ENCODE measurements at places on chromosomes 7 and 10.

- no peak for DNase-seq
Measured at GRCh38 chr10:55867848-55868247, 493.2 kb downstream of the ZWINT start.

GRCh38 chr10:130459011-130459410 lies 322.8 kb downstream of the GLRX3 start:
- DNase-seq, result no peak

DNA sequence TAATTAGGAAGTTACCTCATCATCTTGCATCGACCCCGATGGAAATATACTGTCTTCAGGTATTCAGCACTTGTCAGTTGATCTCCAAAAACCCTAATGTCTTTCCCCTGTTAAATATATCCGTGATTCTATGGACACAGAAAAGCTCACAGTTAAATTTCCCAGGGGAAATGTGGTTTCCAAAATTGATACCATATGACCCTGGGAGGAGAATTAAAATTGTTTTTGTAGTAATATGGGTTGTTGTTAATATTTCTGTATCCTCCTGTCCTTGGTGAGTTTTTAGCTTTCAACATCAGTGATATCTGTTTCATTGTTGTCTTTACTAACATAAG lies 132.1 kb downstream of the CELF2 start:
- no peak for DNase-seq

DNA sequence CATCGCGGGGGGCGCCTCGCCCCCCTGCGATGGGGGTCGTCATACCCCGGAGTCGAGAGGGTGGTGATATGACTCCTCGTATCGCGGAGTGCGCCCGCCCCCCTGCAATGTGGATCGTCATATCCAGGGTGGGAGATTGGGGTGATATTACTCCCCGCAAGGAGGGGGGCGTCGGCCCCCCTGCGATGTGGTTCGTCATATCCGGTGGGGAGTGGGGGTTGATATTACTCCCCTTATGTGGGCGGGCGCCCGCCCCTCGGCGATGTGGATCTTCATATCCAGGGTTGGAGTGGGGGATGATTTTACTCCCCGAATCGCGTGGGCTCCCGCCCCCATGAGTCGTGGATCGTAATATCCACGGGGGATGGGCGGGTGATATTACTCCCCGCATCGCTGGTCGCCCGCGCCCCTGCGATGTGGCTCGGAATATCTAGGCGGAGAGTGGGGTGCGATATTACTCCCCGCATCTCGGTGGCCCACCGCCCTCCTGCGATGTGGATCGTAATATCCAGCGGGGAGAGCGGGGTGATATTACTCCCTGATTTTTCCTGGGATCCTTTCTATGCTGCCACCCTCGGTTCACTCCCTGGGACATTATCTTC lies 36.9 kb downstream of the MEIG1 start:
- DNase-seq, result no peak

DNA sequence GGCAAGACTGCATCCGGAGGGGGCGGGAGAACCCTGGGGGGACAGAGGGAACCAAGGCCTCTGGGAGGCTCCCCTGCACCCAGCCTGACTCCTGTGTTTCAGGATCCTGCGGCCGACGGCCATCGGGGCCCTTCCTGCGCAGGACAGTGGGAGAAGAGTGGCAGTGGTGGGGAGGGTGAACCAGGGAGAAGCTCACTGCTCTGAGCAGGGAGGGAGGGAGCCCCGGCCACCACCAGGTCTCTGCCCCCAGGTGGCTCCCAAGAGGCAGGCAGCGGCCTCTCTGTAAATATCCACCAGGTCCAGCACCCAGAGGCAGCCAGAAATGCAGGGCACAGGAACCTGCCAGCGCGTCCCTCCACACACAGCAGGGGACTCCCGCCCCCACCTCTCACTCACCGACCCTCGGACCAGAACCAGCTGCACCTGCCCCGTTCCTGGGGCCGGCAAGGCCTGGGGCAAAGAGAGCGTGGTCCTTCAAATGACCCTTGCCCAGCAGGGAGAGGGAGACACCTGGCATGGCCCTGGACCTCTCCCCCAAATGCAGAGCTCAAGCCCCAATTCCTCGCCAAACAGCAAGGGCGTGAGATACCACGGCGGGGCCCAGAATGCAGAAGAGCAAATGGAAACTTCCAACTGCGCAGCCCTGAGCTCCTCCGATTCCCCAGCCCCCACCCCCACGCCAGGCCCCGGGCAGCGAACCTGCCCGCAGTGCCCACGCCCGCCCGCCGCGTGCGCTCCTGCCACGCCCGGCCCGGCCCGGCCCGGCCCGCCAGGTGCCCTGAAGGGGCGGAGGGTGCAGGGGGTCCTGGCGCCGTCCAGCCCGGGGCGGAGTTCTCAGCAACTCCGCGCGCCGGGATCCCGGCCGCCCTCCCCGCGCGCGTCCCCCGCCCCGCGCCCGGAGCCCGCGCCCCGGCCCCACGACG lies 805 bp downstream of the RASGEF1A start:
- DNase-seq, result no peak

DNA sequence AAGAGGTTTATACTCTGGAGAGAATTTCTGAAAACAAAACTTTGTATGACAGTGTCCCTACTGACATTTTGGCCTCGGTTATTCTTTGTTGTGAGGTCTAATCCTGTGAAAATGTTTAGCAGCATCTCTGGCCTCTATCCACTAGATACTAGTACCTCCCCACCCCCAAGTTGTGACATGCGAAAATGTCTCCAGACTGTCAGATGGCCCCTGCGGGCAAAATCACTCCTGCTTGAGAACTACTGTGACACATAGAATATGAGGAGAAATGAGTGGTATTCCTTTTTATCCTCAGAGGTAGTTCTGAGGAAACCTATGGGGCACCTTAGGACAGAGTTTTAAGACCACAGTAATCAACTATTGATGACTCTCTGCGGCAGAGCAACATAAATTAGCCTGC lies 315.3 kb upstream of the HGF start:
- DNase-seq, result no peak

DNA sequence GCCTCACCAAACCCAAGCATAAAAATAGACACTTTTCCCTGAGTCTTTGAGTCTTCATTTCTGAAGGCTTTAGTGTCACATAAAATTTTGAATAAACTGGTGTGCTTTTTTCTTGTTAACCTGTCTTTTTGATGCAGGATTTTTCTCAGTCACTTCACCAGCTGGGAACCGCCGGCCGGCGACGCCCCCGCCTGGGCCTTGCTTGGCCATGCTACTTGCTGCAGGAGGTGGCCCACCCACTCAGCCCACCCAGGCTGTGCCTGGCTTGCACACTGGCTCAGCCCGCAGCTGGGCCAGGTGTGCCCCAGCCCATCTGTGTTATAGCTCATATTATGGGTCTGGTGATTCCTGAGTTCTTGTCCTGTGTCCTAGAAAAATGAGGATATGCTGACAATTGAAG lies 247.4 kb upstream of the CACNA2D1 start:
- DNase-seq, result no peak

- DNase-seq, result no peak
Measured at GRCh38 chr10:116593139-116593740, 2.5 kb downstream of the PNLIPRP1 start.

- DNase-seq, result no peak
Measured at GRCh38 chr7:138000081-138000701, 1.7 kb downstream of the CREB3L2 start.

GRCh38 chr10:129689671-129690071 lies 222.6 kb downstream of the MGMT start:
- DNase-seq, result no peak

DNA sequence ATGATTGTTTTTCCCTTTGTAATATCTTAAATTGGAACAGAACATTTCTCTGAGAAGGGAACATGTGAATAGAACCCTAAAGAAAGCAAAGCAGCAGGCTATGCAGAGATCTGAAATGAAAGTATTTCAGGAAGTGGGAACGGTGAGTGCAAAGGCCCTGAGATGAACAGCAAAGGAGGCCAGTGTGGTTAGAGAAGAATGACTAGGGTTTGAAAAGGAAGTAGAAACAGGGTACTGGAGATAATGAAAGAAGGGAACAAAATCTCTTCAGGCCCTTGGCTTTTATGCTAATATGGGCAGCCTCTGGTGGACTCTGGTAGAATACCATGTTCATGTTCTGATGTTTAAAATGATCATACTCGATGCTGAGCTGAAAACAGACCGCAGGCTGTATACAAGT lies 22.2 kb downstream of the ARHGAP21 start:
- no peak for DNase-seq

- DNase-seq, result no peak
Measured at GRCh38 chr7:20220921-20221547, 3.9 kb upstream of the MACC1 start.

DNA sequence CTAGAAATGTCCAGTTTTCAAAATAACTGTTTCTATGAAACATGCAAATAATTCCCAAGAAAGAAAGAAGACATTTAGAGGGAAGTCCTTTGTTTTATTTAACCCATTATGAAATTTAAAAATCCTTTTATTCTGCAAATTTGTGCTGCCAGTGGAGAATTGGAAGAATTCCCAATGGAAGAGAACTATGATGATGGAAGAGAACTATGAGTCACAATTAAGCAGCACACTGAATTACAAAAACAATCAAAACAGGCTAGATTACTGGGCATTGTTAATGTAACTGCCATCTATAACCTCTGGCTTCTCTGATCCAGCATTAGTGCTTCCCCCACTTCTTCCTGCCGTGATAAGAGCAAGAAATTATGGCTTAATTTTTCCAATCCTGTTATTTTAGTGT lies 126.2 kb upstream of the FEZF1 start:
- no peak for DNase-seq

DNA sequence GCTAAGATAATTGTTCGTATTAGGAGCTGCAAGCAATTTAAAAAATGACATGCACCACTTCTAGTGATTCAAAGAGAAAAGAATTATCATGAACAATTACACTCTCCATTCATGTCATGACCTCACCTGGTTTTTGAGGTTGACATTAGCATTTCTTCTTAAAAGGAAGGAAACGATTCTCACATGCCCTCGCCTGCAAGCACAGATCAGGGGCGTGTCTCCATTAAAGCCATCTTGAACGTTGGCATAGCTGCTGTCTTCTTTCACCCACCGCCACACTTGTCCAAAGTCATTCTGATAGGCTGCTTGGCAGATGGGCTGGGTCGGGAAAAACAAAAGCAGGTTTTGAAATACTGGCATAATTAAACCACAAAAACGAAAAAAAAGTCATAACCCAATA lies 19.9 kb downstream of the ANKRD22 start:
- peak; percentile 16 for DNase-seq

GRCh38 chr10:35004651-35005050 lies 85.5 kb downstream of the CUL2 start:
- DNase-seq, result no peak

DNA sequence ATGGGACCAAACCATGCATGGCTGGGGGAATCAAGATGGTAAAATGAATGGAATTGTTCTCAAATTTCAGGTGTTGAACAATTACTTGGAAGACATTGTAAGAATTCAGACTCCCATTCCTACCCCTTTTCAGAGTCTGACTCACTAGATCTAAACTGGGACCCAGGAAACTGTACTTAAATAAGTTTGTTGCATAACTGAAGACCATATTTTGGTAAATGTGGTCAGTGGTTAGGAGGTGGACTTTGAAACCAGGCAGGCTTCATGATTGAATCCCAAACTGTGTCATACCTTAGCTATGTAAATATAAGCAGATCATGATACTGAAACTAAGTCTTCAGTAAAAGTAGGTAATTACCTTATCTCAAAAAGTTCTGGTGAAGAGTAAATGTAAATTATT lies 41.7 kb downstream of the ZWINT start:
- DNase-seq, result no peak

DNA sequence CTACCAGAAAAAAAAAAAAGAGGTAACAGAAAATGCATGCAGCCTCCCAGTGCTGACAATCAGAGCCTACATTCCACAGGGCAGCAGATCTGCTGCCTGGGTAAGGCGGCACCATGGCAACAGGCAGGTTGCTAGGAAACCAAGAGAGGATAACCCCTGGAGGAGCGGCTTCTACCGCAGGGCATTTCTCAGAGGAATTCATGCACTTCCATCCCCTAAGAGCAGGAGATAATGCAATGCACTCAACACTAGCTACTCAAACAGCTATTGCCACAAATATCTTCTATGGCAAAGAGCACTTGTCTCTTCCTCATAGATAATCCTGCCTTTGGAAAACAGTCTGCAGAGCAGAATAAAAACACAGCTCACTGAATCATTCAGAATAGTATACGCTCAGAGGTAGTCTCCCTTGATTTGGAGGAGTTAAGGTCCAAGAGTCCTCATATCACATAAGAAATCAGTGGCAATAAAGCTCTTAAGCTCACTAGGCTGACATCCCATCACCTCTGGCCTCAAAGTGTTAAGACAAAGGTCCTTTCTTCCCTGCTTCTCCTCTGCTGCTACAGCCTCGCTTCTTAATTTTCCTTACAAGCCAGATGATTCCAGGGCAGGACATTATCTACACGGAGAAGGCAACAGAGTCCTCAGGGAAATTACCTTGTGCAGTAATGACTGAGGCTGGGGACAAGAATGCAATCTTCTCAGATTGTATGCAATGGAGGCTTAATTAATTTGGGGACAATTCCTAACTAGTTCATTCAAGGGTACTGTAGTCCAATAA lies 10.7 kb downstream of the PSAP start:
- DNase-seq, result no peak

DNA sequence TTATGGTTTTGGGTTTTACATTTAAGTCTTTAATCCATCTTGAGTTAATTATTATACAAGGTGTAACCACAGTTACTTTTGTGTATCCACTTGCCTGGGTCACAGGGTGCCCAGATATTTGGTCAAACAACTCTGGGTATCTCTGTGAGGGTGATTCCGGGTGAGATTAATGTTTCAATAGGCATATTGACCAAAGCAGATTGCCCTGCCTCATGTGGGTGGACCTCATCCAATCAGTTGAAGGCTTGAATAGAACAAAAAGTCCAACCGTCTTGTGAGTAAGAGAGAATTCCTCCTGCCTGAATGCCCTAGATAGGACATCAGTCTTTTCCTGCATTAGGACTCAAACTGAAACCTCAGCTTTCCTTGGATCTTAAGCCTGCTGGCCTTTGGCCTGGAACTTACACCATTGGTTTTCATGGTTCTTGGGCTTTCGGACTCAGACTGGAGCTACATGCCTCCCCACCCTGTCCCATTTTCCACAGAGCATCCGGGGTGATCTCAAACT lies 68.9 kb upstream of the ST8SIA6 start:
- DNase-seq, result no peak

GRCh38 chr10:42996588-42996987 lies 80.3 kb upstream of the RET start:
- DNase-seq, result no peak

- no peak for DNase-seq
Measured at GRCh38 chr7:44259547-44260457, 59.0 kb downstream of the YKT6 start.

DNA sequence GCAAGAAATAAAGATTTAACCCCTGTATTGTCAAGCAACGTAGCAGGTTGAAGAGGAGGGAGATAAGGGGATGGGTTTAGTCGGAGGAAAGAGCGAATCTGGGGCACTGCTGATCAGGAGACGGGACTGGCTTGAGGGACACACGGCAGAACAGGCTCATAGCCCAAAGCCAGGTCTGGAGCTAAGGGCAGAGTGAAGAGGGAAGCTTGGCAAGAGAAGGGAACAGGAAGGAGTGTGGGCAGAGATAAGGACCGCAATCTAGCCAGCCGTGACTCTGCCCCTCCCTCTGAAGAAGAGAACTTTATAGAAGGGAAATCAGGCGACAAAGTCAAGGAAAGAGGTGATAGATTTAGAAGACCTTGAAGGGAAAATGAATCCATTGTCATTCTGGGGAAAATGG lies 67.6 kb downstream of the CAV1 start:
- DNase-seq, result no peak
